DMS 273 treated with DMSO at 0.1 percent for 48 hours (cell line): ENCODE measurements at places on chromosomes 2 and 18.

DNA sequence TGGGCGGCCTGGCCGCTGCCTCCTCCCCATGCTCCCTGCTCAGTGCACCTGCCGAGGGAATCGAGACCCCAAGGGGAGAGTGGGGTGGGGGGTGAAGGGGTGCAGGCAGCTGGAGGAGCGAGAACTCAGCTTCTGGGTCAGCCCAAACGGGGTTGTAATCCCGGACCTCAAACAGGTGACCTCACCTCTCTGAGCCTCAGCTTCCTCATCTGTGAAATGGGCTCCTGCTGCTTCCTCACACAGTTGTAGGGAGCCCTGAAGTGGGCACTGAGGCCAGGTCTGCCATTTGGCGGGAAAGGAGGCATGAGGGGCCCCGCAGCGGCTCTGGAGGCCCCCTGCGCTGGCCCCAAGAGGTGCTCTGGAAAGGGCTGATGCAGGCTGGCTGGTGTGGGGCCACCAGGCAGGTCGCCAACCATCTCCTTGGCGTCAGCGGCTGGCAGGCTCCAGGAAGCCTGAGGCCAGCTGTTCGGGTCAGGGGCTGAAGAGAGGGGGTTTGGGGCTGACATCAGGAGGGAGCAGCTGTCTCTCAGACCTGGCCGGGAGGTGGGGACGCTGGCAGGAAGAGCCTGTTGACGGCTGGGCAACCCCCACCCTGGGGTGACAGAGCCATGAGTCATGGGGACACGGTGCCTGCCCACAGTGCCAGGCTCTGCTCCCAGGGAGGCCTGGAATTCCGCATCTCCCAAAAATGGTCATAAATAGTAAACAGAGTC is 4.9 kb downstream of the KLHL30 start:
- peak; percentile 53 for DNase-seq

- no peak for DNase-seq
Observed at GRCh38 chr2:61151436-61151835, 10.6 kb upstream of the C2orf74 start.

GRCh38 chr2:98730707-98731040 is 258 bp downstream of the MGAT4A start:
- DNase-seq: no peak

GRCh38 chr2:77520641-77521547 is 1.3 kb downstream of the LRRTM4 start:
- no peak for DNase-seq

GRCh38 chr18:72572896-72573295 is 28.8 kb upstream of the CBLN2 start:
- no peak for DNase-seq

DNA sequence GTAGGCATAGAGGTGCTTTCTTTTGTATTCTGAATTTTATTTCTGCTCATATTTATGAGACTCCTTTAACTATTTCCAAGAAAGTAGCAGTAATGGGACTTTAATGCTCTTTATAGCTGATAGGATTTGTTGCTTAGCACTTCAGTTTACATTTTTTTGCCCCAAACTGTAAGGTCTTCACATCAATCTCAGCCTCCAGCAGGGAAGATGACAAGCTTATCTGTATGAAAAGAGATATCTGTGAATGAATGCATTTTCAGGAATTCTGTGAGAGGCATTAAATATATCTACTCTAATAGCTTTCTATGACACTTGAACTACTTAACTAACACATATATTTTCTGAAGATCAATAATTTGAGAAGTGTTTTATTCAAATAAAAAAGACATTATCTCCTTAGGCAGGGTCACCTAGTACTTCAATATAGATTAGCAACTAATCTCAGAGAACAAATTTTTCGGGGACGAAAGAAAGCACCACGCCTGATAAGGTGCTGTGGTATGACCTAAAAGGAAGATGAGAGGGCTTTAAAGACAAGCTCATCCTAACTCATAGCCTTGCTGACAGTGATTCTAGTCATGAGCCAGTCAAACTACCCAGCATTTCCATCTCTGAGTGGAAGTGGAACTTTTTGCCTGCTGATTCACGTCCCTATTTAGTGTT is 766.1 kb upstream of the CNTNAP5 start:
- no peak for DNase-seq

DNA sequence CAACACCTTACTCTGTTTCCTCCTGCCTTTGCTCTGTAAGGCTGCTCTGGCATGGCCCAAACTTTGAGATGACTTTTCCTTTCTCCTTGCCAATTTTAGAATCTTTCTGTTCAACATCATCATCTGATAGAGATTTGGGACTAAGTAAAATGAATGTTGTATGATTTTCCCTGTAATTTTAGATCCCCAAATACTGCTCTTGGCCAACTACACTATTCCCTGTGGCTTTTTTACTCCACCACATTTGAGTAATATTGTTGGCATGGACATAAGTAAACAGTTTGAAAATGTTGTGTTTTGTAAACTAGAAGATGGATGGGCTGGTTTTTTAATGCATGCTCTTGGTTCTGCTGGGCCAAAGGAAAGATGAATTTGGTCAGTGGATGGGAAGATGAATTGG is 12.1 kb downstream of the LTBP1 start:
- no peak for DNase-seq

DNA sequence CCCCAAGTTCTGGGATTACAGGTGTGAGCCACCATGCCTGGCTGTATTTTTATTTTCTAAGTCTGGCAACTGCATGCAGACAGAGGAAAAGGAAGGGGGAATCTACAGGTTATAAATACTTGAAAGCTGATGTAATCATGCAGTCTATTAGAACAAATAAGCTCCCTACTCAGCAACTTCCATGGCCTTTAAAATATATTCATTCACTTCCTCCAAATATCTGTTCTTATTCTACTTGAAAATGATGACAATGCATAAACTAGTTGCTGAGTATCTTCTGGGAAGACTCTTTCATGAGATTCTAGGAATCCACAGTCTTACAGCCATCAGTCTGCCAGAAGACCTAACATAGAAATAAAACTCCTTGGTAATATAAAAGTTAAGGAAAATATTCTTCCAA is 66.9 kb upstream of the NCKAP5 start:
- DNase-seq: no peak

- DNase-seq: no peak
Observed at GRCh38 chr2:73255007-73255644, 21.0 kb downstream of the CCT7 start.

DNA sequence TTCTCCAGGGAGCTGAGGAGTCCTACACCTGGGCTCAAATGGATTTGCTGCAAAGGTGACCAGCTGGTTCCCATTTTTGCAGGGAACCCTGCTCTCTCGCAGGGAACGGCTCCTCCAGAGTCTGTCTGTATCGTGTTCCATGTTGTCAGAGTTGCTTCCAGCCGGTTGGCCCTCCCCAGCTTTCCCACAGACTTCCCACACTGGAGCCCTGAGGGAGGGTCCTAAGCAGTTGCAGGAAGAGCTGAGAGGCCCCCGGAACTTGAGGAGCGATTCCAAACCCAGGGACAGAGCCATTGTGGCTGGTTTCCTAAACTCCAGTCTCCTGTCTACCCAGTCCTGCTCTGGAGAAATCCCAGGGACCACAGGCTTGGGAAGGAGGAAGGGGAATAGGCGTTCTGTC is 121.7 kb upstream of the PPP1CB start:
- DNase-seq: no peak

DNA sequence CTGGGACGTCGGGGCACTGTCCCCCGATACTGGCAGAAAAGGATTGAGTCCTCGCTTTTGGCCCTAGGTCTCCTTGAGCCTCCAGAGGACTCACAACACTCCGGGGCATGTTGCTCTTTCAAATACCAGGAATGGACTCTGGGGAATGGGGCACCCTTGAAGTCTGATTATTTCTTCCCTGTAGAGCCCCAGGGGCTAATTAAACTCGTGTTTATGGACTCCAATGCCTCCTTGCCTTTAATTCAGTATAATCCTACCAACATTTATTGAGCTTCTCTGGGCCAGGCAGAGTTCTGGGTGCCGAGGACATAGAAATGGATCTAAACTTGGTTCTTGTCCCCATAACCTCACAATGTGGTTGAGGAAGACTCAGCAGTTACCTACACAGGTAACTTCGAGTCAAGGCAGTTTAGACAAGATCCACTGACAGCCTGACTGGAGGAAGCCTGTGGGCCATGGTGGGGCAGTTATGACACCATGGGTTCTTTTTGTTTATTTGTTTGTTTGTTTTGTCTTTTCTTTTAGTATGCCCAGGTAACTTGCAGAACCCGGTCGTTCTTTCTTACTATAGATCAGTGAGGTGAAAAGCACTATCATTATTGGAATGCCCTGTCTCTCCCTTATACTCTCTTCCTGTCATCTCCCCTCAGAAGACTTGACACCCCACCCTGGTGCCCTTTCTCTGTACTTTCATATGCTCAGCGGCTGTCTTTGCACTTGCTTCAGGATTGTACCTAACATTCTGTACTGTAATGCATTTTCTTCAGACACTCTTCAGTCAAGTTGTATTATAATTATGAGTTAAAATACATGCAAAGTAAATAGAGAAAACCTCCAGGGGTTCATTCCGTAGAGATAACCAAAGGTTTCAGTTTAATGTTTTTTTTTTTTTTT is 3.2 kb downstream of the CFLAR start:
- DNase-seq: no peak

GRCh38 chr2:221677688-221678087 is 105.6 kb upstream of the EPHA4 start:
- DNase-seq: no peak

DNA sequence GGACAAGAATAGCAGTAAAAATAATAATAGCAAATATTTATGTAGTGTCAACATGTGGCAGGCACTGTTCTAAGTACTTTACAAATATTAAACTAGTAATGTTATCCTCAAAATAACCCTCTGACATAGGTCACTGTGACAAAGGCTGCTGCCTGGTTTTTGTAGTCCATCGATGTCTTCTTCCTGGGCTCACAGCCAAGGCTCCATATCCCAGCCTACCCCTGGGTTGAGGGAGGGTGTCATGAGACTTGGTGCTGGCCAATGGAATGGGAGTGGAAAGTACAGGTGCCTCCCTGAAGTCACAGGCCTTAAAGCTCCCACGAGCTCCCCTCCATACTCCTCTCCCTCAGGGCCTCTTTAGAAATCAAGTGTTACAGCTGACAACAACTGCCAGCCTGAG is 159.3 kb downstream of the CYRIA start:
- no peak for DNase-seq

DNA sequence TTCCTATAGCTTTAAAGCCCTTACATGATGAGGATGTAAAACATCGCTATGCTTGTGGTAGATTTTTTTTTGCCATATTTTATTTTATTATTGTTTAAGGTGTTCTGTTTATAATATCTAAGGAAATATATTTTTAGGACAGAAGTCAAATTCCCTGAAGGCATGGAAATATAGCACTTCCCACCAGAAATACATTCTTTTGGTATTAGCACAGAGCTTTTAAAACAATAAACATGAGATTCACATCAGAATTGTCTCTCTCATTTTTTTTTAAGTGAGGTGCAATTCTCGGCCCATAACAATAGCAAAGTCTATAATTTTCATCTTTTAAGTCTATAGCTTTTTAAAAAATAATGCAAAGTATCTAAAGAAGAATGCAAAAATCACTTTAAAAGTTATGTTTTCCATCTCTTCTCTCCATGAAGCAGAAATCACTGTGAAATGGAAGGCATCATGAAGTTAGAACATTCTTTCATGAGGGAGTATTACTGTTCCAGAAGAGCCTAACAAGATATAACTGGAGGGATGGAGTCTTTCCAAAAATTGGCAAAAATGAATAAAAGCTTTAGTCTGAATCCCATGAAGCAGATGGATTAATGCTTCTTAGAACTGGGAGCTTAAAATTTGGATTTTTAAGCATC is 283.6 kb upstream of the TRIB2 start:
- no peak for DNase-seq

GRCh38 chr18:78640246-78640995 is 339.2 kb upstream of the SALL3 start:
- DNase-seq: no peak
